ENCODE measurements at places on chromosomes 11 and 22.

GRCh38 chr11:91825777-91826176 lies 398.8 kb upstream of the FAT3 start:
- no peak for DNase-seq

DNA sequence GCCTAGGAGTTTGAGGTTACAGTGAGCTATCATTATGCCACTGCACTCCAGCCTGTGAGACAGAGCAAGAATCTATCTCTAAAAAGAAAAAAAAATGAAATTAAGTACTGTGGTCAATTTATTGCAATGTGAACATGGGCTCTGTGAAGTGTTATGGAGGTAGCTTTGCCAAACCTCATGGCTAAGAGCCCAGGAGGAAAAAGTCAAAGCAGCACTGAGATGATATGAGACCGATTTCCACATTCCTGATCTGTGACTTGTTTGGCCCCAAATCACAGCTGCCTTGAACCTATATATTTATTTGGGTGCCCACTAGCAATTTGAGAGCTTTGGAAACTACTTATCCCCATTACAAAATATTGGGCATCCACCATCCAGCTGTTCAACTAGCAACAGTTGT lies 29.8 kb upstream of the TMEM135 start:
- DNase-seq: no peak

DNA sequence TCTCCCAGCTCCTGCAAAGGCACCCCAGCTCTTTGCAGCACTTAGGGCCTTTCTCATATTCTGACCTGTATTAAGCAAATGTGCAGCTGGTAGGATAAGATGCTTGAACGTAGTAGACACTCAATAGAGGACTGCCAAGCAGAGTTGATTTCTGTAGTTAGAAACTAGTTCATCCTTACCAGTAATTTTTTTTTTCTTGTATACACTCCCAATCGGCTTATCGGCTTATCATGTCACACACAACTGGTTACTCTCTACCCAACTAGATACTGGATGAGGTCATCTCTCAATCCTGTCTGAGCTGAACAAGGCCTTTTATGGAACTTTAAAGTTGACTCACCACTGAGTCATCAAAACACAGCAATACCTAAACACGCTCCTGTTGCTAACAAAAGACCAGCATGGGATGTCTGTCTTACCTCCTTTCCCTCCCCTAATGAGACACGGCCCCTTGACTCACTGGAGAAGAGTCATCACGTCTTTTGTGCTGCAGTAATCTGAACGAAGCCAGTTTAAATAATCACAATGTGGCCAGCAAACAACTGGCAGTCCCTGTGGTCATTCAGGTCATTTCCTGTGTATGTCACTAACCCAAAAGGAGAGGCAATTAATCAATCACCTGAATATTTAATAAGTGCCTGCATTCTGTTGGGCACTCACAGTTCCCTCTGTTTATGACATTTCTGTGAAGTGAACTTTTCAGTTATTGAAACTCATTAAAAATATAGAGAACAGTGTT lies 7.5 kb upstream of the WEE1 start:
- DNase-seq: no peak

DNA sequence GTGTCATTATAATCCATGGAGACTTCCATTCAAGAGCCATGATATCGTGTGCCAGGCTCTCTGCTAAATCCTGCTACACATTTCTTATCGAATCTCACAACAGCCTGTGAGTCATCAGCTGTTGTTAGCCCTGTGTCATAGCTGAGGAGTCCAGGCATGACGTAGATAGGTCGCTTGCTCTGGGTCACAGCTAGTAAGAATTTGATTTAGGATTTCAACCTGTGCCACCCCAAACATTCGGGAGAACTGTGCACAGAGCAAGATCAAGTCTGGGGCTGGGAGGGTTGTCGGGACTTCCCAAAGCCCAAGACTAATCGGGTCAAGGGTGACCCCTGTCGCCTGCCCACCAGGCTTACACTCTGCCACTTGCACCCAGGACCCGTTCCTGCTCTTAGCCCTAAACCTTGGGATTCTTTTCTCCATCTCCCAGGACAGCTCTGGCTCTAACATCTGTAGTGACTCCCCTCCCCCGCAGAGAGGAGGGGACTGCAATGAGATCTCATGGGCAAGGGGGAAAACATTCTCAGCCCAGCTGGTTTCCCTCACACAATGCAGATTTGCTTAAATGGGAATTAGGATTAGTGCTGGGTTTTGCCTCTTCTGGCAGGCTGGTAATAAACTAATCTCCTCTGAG lies 34.3 kb downstream of the TSPAN18 start:
- no peak for DNase-seq

GRCh38 chr22:50139843-50140415 lies 30.6 kb upstream of the PANX2 start:
- DNase-seq: no peak

GRCh38 chr22:30326255-30326705 lies 461 bp downstream of the TBC1D10A start:
- peak; percentile 53 for DNase-seq

DNA sequence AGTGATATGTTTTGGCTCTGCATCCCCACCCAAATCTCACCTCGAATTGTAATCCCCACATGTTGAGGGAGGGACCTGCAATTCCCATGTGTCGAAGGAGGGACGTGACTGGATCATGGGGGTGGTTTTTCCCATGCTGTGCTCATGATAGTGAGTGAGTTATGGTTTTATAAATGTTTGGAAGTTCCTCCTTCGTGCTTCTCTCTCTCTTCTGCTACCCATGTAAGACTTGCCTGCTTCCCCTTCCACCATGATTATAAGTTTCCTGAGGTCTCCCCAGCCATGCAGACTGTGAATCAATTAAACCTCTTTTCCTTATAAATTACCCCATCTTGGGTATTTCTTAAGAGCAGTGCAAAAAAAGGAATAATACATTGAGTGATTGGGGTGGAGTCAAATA lies 7.3 kb upstream of the CEP295 start:
- no peak for DNase-seq

DNA sequence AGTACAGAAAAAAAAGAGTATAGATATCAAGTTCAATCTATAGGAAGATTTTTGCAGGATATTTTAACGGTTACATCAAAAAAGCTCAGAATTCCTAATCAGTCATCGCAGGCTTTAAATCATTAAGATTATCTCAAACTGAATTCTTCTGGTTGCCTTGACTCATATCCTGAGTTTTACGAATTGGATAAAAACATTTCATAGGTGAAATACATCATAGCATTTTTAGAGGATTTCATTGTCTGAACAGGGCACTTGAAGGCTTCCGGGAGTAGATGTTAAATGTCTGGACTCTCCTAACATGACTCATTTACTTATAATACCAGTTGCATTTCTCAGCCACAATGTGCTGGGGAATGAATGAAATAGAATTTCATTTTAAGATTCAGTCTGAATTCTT lies 2216.6 kb upstream of the RAG2 start:
- DNase-seq: no peak

DNA sequence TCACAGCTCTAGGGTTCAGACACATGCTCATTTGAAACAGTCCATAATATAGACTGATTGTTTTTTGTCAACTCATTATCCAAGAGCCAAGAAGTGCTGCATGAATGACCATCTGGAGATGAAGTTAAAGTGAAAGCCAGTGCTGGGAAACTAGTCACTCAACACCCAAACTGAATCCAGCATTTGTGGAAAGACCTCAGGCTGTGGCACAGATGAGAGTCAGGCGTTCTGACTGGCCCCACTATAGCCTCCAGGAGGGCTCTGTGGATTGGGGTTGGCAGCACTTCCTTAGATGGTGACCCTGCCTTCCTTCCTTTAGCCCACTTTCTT lies 2.1 kb downstream of the FEZ1 start:
- no peak for DNase-seq

GRCh38 chr11:109552376-109552775 lies 130.4 kb downstream of the C11orf87 start:
- DNase-seq: no peak
